ENCODE measurements at places on chromosomes 6 and 20.

- no peak for DNase-seq
Measured at GRCh38 chr6:53239526-53239925, 90.9 kb upstream of the GCM1 start.

GRCh38 chr6:42637681-42638080, 73.9 kb downstream of the UBR2 start:
- no peak for DNase-seq

GRCh38 chr6:11772109-11772825, 6.3 kb downstream of the ADTRP start:
- no peak for DNase-seq

DNA sequence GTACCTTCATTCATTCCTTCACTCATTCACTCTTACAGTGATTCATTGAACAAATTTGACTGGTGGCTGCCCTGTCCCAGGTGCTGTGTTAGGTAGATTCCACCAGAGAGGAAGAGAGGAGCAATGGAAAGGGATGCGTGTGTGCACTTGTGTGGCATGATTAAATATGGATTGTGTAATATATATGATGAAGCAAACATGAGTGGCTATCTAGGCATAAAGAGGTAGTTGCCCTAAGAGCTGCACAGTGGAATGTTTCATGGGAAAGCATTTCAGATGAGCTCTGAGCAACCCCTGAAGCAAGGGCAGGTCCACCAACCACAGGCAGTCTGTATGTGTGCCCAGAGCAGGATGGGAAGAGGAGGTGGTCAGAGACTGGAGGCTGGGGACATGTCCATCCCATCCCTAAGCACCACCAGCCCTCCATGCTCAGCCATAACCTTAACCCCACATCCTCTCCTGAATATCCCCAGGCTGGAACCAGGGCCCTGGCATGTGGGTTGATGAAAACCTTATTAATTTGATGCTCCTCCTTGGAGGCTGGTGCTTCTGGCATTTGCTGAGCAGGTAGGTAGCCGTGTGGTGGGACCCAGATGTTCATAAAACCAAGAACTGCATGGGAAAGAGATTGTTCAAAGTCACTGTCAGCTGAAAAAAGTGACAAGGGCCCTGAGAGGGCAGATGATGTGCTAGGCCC, 226.2 kb downstream of the SYNDIG1 start:
- no peak for DNase-seq

DNA sequence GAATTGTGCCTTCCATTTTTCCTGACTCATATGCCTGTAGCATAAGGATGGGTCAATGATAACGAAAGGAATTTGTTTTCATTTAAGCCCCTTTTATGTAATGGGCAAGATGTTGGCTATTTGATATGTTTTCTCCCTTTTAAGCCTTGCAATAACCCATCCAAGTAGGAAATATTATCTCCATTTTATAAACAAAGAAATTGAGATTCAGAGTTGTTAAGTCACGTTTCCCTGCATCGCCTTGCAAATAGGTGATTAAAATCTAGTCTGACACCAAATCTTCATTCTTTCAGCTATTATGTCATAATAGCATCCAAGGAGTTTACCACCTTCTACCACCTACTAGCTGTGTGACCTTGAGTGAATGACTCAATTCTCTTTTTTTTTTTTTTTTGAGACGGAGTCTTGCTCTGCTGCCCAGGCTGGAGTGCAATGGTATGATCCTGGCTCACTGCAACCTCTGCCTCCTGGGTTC, 7.0 kb downstream of the HNF4A start:
- DNase-seq: no peak

- DNase-seq: no peak
Measured at GRCh38 chr6:40348591-40348990, 238.6 kb downstream of the LRFN2 start.

Data from hematopoietic multipotent progenitor cell treated with erythropoietin and hydrocortisone succinate and interleukin-3 and kit ligand, for 6 days (in vitro differentiated cells).